ENCODE measurements at places on chromosomes 1 and 21. TPM values are rescaled to one million over a fixed set of nuclear protein-coding genes. Genes with fewer than 3 reads are reported as not detected.

Gene FCRL6
- not detected for polyA plus RNA-seq

Gene TSACC
- polyA plus RNA-seq = 3.0 TPM

Gene RORC
- not detected for polyA plus RNA-seq

Gene GNAI3
- polyA plus RNA-seq = 2.2 TPM

Gene IL20
- polyA plus RNA-seq = not detected

Gene C1orf94
- polyA plus RNA-seq = not detected

Gene SPAG17
- polyA plus RNA-seq = 6.1 TPM

Gene FCGR2B
- not detected for polyA plus RNA-seq

Gene VAV3
- polyA plus RNA-seq = 33.7 TPM

Gene CD84
- polyA plus RNA-seq = not detected

Gene C1QA
- polyA plus RNA-seq = 1.6 TPM

Gene AGMAT
- 0.97 TPM for polyA plus RNA-seq

Gene VWA5B1
- polyA plus RNA-seq = not detected

Gene DNALI1
- 9.0 TPM for polyA plus RNA-seq

Gene NBPF4
- polyA plus RNA-seq = not detected

Gene OR2G3
- polyA plus RNA-seq = not detected

Gene KAZN
- 23.4 TPM for polyA plus RNA-seq

Gene GJA8
- polyA plus RNA-seq = not detected
